ENCODE measurements at places on chromosomes 13 and 19.
A peak's percentile ranks its signal among the peaks of the same experiment; 100 is the strongest.

DNA sequence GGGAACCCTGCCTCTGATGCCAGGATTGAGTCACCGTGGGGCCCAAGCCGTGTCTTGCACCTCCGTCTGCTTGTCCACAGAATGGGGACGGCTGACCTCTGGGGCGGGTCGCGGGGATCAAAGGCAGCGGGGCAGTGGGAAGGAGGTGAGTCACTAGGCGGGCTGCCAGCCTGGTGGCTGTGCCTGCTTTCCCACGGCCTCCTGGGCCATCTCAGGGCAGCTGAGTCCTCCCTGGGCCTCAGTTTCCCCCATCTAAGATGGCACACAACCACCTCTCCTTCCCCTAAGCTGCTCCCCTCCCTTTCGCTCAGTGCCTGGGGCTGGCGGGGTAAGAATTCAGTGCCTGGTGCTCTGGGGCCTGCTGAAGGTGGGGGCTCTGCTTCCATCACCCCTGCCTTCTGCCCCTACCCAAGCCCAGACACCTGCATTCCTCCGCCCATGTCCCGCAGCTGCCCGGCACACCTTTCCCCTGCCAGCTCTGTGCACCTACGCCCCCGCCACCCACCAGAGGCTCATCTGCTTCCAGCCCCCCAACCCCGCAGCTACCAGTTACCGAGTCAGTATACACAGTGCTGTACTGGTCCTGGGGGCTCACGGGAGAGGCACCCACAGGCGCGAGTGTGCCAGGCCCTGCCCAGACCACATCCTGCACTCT is 3.5 kb downstream of the MKNK2 start:
- DNase-seq: no peak

GRCh38 chr13:112686364-112686763 is 3.5 kb upstream of the ATP11A start:
- no peak for DNase-seq

DNA sequence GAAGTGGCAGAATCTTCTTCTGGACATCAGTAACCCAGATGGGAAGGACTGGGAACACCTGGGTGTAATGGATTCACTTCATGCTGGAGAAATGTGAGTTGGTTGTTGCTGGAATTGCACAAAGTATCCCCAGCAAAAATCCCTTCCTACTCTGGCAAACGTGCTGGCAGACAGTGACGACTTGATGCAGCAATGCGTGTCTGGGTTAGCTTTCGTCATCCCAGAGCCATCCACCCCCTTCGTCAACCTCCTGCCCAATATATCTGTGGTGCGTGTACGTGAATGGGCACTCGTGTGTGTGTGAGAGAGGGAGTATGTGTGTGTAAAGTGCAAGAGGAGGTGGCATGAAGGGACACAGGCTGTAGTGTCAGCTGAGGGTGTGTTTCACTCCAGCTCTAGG is 70.9 kb downstream of the TM9SF2 start:
- peak; percentile 63 for DNase-seq

DNA sequence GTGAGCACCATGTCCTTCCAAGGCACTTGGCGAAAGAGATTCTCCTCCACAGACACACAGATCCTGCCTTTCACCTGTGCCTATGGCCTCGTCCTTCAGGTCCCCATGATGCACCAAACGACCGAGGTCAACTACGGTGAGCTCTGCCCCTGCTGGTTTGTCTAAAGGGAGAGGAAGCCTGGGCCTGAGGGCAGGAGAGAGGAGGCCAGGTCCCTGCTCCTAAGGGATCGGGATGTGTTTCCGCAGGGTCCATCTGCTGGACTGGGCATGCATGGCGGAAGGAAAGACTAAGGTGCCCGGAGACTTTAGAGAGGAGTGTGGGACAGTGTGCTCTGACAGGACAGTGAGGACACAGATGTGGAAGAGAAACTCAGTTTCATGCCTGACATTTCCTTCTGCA is 7.6 kb downstream of the SERPINE3 start:
- no peak for DNase-seq

DNA sequence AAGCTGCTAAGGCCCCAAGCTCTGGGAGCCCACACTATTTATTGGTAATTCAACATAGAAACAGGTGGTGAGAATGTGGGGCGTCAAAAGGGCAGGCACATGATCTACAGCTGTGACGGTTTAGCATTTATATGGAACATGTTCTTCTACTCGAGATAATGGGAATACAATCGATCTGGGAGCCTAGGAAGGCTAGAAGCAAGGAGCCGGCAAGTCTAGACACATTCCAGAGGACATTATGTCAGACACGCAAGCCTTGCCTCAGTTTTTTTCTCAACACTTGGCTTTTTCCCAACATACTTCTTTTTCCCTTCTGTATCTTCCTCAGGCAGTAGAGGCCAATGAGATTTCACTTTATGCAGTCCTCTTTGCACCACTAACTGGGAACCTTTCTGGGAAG is 315.7 kb upstream of the SLITRK5 start:
- DNase-seq: no peak

DNA sequence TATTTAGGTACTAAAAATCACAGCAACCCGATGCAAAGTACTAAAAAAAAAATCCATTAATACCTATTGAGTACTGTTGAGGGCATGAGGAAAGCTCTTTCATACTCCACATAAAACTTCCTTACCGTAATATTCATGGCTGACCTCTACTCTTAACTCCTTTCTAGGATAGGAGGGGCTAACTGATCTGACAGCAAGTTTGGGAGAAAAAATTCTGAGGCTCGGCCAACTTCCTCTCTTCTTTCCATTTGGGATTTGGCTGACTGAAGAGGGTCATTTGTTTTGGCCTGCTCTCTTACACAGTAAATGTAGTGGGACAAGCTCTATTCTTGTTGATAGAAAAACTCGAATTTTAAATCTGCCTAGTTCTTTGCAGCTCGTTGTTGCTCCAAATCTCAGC is 9.4 kb upstream of the USPL1 start:
- DNase-seq: no peak

DNA sequence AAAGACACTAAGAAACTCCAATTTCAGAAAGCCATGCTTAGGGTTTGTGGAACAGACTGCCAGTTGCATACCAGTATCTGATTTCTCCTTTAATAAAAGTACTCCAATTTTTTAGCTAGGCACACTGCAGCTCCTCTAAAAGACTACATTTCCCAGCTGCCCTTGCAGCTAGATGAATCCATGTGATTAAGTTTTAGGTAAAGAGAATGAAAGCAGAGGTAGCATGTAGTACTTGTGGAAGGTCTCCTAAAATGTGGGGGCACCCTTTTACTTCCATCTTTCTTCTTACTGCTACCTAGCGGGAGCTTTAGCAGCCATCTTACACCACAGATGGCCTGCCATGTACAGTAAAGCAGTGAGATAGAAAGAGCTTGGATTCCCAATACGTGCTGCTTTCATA is 33.0 kb upstream of the TSC22D1 start:
- DNase-seq: no peak

- no peak for DNase-seq
These were observed 77.9 kb upstream of the TEX29 start for GRCh38 chr13:111242585-111242984.

DNA sequence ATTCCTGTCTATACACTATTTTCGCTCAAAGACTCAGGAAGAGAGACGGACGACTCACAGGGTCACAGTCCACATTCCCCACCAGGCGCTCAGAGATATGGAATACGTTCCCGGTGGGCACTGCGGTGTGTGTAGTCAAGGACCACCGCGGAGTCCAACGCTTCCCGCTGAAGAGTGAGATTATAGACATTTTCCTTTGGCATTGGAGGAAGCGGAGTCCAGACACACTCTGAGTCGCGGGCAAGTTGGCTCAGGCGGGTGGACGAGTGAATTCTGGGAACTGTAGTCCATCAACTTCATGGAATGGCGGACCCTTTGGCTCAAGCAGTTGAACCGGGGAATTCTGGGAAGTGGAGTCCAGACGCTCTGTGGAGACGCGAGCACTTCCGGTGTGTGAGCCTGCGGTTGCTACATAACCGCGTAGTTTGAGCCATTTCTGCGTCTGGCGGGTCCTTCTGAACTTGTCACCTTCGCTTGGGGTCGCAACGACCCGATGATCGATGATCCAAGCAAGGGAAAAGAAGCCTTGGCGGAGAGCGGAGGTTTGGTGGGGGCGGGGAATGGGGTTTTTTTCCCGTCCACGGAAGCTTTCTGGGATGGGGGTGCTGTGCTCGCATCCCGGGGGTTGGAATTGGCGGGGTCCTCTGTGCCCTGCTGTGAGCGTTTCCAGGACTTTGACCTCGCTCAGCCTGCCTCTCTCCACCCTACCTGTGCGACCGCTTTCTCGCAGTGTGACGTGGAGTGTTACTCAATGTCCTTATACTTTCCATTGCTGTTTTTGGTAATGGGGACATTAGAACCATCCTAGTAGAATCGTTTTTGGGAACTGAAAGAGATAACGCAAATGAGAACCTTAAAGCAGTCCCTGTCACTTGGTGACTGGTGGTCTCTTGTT is at the start of gene ZNF230:
Gene ZNF230, plus strand, starts transcription at position 392 of the 895 bp plus-strand sequence. CDS start 4,122 bp downstream, outside the sequence.
- peak; percentile 98 for DNase-seq

DNA sequence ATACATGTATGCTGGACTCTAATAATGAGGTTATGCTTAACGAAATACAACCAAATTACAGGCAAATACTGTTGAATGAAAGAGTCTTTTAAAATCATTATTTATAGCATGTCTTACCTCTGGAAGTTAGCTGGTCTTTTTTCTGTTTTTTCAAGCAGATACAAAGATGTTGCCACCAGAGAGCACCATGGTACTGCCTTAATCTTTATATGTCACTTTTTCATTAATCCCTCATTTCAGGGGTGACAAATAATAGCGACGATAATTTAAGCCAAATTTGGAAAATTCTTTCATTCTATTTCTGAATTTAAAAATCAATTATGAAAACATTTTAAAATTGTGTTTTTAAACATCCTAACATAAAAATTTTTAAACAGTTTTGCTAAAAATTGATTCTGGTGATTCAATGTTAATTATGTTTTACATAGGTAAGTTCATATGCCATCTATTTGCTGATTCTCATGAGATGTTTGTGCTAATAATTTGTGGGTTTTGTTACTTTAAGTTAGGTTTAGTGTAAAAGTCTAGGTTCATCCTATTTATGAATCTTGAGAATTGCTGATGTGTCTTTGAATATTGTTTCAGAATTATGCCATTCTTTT is 379.3 kb upstream of the SGCG start:
- DNase-seq: no peak

GRCh38 chr13:101454767-101455166 is 2.3 kb downstream of the ITGBL1 start:
- peak; percentile 52 for DNase-seq

GRCh38 chr19:18507021-18507726 is 14.7 kb downstream of the ELL start:
- DNase-seq: peak; percentile 57

- peak; percentile 79 for DNase-seq
These were observed 6.8 kb upstream of the DPRX start for GRCh38 chr19:53624771-53625545.

DNA sequence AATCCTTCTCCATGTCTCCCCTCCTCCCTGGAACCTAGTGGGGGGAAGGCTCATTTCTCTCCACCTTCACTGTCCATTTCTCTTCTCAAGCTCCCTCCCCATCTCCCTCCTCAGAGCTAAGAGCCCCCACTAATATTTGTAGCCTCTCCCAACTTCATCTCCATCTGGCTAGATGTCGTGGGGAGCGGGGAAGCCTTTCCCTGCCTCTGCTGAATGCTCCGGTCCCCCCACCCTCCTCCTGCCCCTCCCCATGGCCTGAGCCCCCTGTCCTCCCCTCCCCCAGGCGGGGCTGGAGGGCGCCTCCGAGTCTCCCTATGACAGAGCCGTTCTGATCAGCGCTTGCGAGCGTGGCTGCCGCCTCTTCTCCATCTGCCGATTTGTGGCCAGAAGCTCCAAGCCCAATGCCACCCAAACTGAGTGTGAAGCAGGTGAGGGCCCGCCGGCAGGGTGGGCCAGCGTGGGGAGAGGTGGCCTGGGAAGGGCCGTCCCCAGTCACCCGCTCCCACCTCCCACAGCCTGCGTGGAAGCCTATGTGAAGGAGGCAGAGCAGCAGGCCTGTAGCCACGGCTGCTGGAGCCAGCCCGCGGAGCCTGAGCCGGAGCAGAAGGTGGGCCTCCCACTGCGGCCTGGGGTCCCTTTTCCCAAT is 1.0 kb downstream of the TMEM59L start:
- DNase-seq: no peak

DNA sequence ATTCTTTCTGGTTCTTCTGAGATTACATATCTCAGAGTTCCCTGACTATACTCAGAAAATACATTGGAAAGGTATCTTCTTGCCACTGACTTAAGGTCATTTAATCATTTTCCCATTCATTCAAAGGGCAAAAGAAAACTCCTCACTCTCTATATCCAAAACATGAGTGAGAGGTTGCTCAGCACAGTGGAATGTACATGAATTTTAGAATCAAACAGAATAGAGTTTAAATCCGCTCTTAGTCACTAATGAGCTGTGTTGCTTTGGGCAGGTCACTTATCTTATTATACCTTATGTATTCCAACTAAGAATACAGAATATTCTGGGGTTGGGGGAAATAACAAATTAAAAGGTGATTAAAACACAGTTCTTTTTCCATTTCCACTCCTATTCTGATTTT is 452.6 kb upstream of the KLF12 start:
- DNase-seq: no peak

GRCh38 chr19:41410336-41411054 is 12.9 kb downstream of the BCKDHA start:
- DNase-seq: no peak

- no peak for DNase-seq
These were observed 11.9 kb upstream of the CACTIN start for GRCh38 chr19:3638208-3639193.

DNA sequence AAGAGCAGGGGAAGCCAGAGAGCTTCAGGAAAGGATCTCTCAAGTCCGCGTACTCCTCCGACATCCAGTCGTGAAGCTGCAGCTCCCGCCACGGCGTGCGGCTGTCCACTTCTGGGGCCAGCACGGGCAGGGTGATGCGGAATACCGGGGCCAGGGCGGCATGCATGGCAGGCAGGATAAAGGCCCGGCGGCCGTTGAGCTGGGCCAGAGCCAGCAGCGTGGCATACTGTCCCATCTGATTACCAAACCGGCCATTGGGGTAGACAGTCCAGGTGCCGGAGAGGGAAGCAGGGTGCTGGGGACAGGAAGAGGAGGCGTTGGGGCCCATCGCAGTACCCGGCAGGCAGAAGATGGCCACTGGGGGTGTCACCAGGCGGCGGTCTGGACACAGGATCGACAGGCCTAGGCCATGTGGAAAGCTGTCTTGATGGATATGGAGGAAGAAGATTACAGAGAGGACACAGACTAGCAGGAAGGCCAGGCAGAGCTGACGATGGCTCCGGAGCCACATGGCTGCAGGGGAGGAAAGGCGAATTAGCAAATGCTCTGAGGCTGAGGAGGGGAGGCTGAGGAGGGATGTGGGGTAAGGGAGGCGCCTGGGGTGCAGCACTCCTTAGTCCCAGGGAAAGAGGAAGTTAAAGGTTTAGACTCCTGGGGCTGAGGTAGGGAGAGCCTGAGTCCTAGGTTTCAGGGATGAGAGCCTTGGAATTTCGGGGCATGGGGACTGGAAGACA is 1.5 kb downstream of the FUT1 start:
- no peak for DNase-seq

GRCh38 chr13:43872181-43872580 is 7.4 kb downstream of the CCDC122 start:
- no peak for DNase-seq

DNA sequence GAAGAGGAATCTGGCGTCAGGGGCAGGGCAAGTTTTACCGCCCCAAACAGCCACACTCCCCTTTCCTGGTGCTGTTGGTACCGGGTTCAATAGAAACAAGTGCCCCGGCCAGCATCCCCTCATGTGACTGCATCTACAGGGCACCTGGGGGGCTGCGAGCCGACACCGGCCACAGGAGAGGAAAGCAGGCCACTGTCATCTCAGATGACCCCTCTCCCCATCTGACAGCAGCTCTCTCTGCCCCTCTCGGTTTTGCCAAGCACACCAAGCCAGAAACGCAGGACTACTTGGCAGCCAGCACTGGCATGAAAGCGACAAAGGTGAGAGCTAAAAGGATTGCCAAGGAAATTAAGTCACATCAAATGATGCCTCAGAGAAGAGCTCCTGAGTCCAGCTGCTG is 37.1 kb downstream of the MLLT1 start:
- DNase-seq: no peak
